ENCODE measurements at places on chromosomes 6 and 20. TPM values are rescaled to one million over a fixed set of nuclear protein-coding genes. Genes with fewer than 3 reads are reported as not detected.

GRCh38 chr6:159646733-159647132 lies 46.3 kb downstream of the SOD2 start:
- no peak overlapping the region for H3K4me3 ChIP-seq
- H3K4me1 ChIP-seq: peaks cover 10% of the 10 kb centered on the region
- H3K27ac ChIP-seq: no peak overlapping the region
- no peaks in the 10 kb centered on the region for H3K36me3 ChIP-seq

DNA sequence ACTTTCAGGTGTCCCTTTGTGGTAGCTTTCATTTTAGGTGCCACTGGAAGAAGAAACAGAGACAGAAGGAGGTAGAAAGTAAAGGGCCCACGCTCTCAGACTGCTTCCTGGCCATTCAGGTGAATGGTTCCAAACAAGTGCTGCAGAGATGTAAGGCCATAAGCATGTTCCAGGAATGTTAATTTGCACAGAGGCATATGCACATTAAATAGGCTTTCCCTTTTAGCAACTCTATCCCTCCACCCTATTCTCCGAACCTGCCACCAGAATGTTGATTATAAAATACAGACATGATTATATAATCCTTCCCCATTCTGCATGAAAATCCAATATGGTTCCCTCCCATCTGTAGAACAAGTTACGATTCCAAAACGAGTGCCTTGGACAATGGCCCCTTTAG lies 297.2 kb downstream of the C6orf118 start:
- H3K4me1 ChIP-seq: no peaks in the 10 kb centered on the region
- no peaks in the 10 kb centered on the region for H3K36me3 ChIP-seq
- H3K27me3 ChIP-seq: no peaks in the 10 kb centered on the region
- H3K4me3 ChIP-seq: no peak overlapping the region
- DNase-seq: no peak

KCNK16 gene
- not detected for polyA plus RNA-seq

SRMS gene
- not detected for polyA plus RNA-seq

DNA sequence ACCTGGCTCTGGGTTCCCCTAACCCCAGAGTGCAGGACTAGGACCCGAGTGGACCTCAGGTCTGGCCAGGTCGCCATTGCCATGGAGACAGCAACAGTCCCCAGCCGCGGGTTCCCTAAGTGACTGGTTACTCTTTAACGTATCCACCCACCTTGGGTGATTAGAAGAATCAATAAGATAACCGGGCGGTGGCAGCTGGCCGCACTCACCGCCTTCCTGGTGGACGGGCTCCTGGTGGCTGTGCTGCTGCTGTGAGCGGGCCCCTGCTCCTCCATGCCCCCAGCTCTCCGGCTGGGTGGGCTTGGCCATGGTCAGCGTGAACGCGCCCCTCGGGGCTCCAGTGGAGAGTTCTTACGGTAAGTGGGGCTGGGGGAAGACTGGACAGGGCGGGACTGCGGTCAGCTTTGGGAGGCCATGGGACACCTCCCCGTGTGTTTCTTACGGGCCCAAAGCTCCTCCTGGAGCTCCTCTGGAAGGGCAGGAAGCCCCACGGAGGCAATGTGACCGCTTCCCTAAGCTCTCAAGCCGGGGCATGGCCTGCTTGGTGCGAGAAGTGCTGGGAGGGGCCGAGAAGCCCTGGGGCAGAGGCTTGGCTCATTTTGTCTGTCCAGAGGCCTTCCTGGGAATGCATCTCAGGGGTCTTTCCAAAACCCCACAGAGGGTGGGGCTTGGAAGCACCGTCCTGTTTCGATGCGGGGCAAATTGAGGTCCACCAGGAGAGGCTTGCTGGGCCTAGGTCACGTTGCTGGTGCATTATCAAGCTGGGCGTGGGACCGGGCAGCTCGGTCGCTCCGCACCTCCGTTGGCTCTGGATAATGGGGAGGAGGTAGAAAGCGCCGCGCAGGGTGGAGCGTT lies at the start of gene HNF4A:
Gene HNF4A (plus strand): TSS at position 202 of the 855 bp plus-strand sequence. CDS start 106 bp downstream, at position 308.
- H3K36me3 ChIP-seq: no peaks in the 10 kb centered on the region
- DNase-seq: no peak
- H3K4me3 ChIP-seq: no peak within 1 kb of the TSS
- H3K27me3 ChIP-seq: no peaks in the 10 kb centered on the region
- no peak within 1 kb of the TSS for H3K27ac ChIP-seq

Measured in muscle of leg (tissue), 16 donors.